ENCODE measurements at places on chromosomes 12 and 14. TPM values are rescaled to one million over a fixed set of nuclear protein-coding genes. Genes with fewer than 3 reads are reported as not detected.

Gene B4GALNT1
- 0.30 TPM for polyA plus RNA-seq

Gene LRRC43
- polyA plus RNA-seq: 0.13 TPM

Gene GSC
- polyA plus RNA-seq: not detected

Gene SERPINA3
- 14,500 TPM for polyA plus RNA-seq

Gene SMCO2
- not detected for polyA plus RNA-seq

Gene ADAM21
- polyA plus RNA-seq: 0.17 TPM

Gene SLC38A4
- polyA plus RNA-seq: 120 TPM

Gene GTF2H3
- polyA plus RNA-seq: 5.8 TPM

Gene TMPRSS12
- polyA plus RNA-seq: not detected

Gene DPPA3
- not detected for polyA plus RNA-seq

Gene DAO
- polyA plus RNA-seq: 51.4 TPM

Gene NUBPL
- polyA plus RNA-seq: 4.2 TPM

Gene VDR
- polyA plus RNA-seq: 0.47 TPM

Gene ADGRD1
- 2.7 TPM for polyA plus RNA-seq

Gene NTN4
- polyA plus RNA-seq: 17.2 TPM

Gene THTPA
- 9.6 TPM for polyA plus RNA-seq

Gene CISTR
- polyA plus RNA-seq: not detected

Gene DUSP6
- 24.1 TPM for polyA plus RNA-seq

Gene LRRIQ1
- not detected for polyA plus RNA-seq

Gene MYG1
- 28.0 TPM for polyA plus RNA-seq

Gene IGF1
- 23.7 TPM for polyA plus RNA-seq

Gene INSM2
- not detected for polyA plus RNA-seq

Gene GCH1
- polyA plus RNA-seq: 26.7 TPM

Gene ARHGDIB
- polyA plus RNA-seq: 36.3 TPM

Gene GPR84
- polyA plus RNA-seq: not detected

Gene LBHD2
- polyA plus RNA-seq: 0.53 TPM

Gene VTI1B
- 29.8 TPM for polyA plus RNA-seq

Gene TSPAN11
- polyA plus RNA-seq: 0.54 TPM

Gene REP15
- 0.58 TPM for polyA plus RNA-seq

Gene KRT74
- not detected for polyA plus RNA-seq

Gene GARIN6
- polyA plus RNA-seq: not detected

Gene LALBA
- polyA plus RNA-seq: not detected

Gene KLRB1
- 0.53 TPM for polyA plus RNA-seq

Gene CLEC4E
- polyA plus RNA-seq: 0.54 TPM

Gene VRK1
- polyA plus RNA-seq: 1.8 TPM

Gene FAM181A
- polyA plus RNA-seq: not detected

Gene CPNE6
- 0.17 TPM for polyA plus RNA-seq

Gene PRR4
- 0.65 TPM for polyA plus RNA-seq

Gene CLEC1B
- 36.4 TPM for polyA plus RNA-seq

Gene TAS2R19
- not detected for polyA plus RNA-seq

Gene CYP46A1
- 0.43 TPM for polyA plus RNA-seq

Gene KCNJ8
- 30.3 TPM for polyA plus RNA-seq

Gene FAIM2
- polyA plus RNA-seq: 0.06 TPM

Gene MDM2
- polyA plus RNA-seq: 29.5 TPM

Gene DUSP16
- polyA plus RNA-seq: 7.8 TPM

Gene HOXC5
- not detected for polyA plus RNA-seq

Gene STYK1
- 0.03 TPM for polyA plus RNA-seq

Gene ACAD10
- polyA plus RNA-seq: 19.3 TPM

Gene PDE3A
- polyA plus RNA-seq: 0.75 TPM

Gene PITPNM2
- polyA plus RNA-seq: 6.6 TPM

Gene LIN7A
- polyA plus RNA-seq: 6.0 TPM

Gene SLC38A6
- 5.8 TPM for polyA plus RNA-seq

Gene GNB3
- 0.12 TPM for polyA plus RNA-seq

Gene DNAH10
- 0.47 TPM for polyA plus RNA-seq

Gene OR4Q3
- not detected for polyA plus RNA-seq
